ENCODE measurements at places on chromosomes 1 and 21.

GRCh38 chr1:35680271-35680670 is 38.4 kb downstream of the C1orf216 start:
- no peak for DNase-seq

DNA sequence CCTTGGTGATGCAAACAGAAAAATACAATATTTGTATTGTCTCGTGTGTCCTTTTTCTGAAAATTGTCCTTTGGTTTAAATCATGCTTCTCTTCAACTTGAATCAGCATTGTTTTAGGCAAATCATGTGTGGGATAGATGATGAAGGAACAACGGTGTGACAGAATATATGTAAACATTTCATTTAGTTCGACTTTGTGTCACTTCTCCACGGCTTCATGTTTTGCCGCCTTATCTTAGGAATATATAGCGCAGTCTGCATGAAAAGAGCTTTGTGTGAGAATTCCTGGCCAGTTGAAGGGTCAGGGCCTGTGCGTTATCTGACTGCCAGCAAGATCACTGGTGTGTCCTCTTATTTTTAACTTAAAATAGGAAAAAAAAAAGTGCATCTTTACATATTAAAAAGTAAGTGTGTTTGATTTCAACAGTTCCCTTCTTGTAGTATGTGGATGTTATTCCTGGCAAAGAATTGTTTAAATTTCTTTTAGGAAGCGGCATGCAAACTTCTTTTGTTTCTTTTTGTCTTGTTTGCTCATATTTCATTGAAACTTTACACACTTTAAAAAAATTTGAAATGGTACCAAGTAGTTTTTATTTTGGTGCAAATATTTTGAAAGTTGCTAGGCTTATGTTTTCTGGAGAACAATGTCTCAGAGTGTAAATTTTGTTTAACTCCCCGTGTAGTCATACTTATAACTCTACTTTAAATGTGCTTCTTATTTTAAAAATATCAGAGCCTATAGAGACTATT is 465.2 kb downstream of the USP25 start:
- DNase-seq = no peak

DNA sequence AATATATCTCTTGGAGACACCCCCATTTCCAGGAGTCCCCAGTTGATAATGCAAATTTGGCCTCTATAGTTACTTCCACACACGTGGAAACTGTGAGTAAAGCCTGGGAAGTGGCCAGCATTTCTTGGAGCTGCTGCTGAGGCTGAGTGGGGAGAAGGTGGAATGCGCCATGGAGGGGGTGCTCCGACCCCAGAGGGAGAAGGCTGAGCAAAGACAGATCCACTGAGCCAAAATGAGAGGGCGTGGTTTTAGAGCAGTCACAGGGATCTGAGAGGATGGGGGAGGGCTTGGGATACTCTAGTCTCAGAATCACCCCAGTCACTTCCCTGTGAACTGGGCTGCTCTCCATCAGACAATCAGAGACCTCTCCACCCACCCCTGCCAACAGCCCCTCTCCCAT is 38.7 kb downstream of the TRIM62 start:
- no peak for DNase-seq

GRCh38 chr1:206503591-206504362 is 3.6 kb upstream of the RASSF5 start:
- no peak for DNase-seq

- DNase-seq = no peak
These were observed 17.0 kb downstream of the DHRS3 start for GRCh38 chr1:12600880-12601633.

- DNase-seq = no peak
These were observed 160.2 kb upstream of the COA6 start for GRCh38 chr1:234212764-234213657.

- no peak for DNase-seq
These were observed 72.1 kb downstream of the VPS26C start for GRCh38 chr21:37195059-37195458.

DNA sequence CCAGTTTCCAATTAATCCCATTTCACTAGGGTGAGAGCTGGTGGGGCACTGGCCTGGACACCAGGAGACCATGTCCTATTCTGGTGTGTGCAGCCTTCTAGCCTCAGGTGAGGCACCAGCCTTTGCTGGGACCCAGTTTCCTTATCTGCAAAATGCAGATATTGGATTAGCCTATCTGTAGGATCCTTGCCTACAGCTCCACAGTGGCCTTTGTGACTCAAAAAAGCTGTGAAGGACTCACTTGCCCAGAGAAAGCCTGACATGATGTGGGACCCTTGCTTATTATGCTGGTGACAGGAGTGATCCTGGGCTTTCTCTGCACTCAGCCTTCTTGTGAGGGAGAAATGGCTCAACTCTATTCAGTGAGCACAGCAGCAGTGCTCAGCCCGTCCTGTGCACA is 32.3 kb downstream of the TENT5C start:
- no peak for DNase-seq

DNA sequence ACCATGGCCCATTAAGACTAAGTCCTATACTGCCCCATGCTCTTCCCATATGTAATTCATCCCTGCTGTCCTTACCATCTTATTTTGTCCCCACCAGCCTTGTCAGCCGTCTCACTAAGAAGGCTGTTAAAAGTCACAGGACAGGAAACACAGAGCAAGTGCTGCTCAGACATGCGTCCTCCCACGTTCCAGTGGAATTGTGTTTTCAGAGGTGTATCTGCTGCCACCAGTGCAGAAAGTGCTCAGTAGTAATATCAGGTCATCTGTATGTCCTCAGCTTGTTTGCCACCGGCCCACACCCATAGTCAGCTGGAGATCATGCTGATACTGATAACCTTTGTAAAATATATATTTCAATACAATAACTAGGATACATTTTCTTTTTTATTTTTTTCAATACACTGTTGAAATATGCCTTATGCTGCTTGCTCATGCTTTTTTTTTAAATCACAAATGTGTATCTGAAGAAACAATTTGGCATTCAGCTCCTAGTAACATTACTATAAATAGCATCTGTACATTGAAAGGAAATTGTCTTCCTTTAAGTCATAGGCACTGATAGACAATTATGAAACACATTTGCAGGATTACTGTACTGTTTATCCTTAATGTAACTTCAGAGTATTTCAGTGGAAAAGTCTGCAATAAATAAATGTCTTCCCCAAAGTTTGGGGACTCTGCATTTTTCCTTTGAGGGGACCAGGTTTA is 156.9 kb downstream of the EDEM3 start:
- no peak for DNase-seq

- DNase-seq = no peak
These were observed 115.4 kb downstream of the DMRTB1 start for GRCh38 chr1:53574621-53575020.

GRCh38 chr1:29121936-29122681 is 1.6 kb downstream of the TMEM200B start:
- DNase-seq = no peak

DNA sequence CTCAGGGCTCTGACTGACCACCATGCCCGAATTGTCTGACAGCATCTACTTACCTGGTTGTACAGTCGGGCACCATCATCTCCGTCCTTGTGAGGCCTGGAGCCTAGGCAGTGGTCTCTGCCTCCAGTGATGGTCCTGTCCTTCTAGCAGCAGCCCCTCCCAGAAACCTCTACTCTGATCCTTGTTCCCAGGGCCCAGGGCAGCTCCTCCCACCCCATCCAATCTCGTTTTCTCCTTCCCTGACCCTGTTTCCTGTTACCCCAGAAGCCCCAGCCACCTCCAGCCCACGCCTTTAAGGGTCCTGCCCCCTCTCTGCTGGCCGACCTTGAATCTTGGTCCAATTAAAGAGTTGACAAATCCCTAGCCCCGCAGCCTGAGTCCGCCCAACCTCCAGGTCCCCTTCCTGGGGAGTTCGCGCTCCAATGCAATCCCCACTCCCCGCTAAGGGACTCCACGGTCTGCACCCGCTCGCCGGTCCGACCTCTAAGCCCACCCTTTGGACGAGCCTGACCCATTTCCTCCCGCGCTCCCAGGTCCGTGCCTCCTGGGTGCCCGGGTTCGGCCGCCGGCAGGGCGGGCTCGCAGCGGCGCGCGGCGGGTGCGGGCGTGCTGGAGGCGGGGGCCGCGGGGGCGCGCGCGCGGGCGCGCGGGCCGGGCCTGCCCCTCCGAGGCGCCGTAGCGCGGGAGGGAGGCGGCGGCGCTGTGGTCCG is at the start of gene B4GALT2:
Gene B4GALT2, plus strand, starts transcription at position 660 of the 710 bp plus-strand sequence. CDS start 1,951 bp downstream, outside the sequence.
- DNase-seq = no peak

- no peak for DNase-seq
These were observed 122.7 kb downstream of the CLEC20A start for GRCh38 chr1:178374016-178374415.

- DNase-seq = no peak
These were observed 738 bp upstream of the TRIM11 start for GRCh38 chr1:228407106-228408040.

DNA sequence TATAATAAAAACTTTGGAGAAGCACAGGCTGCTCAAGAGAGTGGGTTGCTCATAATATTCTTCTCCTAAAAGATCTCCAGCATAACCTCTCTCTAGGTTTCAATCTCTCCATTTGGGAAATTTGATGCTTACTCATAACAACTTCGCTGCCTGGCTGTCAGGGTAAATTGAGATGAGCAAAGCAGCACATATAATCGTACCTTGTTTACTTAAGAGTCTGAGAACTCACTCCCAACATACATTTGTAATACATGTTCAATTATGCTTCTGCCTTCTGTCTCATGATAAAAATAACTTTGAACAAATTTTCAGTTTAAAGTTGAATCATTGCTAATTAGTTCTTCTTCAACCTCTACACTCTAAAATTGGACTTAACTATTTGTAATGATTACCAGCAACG is 68.9 kb downstream of the DUSP10 start:
- no peak for DNase-seq

- no peak for DNase-seq
These were observed 905 bp downstream of the LIX1L start for GRCh38 chr1:145956781-145957442.

GRCh38 chr1:12629511-12629956 is 11.5 kb upstream of the DHRS3 start:
- no peak for DNase-seq

DNA sequence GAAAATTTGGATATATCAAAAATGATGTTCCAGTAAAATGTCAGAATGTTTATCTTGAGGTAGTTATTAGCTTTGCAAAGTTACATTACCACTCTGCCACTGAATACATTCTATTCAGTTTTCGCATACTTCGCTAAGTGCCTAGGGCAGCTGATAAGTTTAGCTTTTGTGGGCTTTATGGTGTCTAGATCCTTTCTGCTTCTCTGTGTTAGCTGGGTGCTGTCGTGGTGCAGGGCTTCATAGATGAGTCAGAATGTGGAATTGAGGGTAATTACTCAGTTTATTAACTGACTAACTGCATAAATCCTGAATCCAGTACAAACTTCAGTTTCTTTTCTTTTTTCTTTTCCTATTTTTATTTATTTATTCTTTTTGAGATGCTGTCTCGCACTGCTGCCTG is 21.5 kb downstream of the NCAM2 start:
- no peak for DNase-seq

- DNase-seq = no peak
These were observed 35.4 kb upstream of the PKN2 start for GRCh38 chr1:88648706-88649105.

DNA sequence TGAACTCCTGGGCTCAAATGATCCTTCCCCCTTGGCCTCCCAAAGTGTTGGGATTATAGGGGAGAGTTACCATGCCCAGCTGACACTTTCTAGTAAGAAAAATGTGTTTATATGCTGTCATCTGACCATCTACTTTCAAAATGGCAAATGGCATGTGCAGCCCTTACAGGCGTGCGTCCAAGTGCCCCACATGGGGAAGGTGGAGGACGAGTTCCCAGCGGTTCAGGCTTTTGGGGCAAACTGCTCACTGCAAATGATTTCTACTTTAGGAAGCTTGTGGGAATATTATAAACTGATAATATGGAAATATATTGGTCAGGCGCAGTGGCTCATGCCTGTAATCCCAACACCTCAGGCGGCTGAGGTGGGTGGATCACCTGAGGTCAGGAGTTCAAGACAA is 41.5 kb upstream of the NADK start:
- no peak for DNase-seq

GRCh38 chr1:17276568-17276967 is 27.7 kb downstream of the PADI3 start:
- no peak for DNase-seq

GRCh38 chr1:53733975-53734649 is 4.9 kb downstream of the GLIS1 start:
- DNase-seq = no peak

- no peak for DNase-seq
These were observed 34.6 kb downstream of the TGFBR3 start for GRCh38 chr1:91851130-91852010.

- DNase-seq = no peak
These were observed 213.7 kb downstream of the PBX1 start for GRCh38 chr1:164772635-164773034.
